ENCODE measurements at places on chromosomes 7 and 10. TPM values are rescaled to one million over a fixed set of nuclear protein-coding genes. Genes with fewer than 3 reads are reported as not detected.

DNA sequence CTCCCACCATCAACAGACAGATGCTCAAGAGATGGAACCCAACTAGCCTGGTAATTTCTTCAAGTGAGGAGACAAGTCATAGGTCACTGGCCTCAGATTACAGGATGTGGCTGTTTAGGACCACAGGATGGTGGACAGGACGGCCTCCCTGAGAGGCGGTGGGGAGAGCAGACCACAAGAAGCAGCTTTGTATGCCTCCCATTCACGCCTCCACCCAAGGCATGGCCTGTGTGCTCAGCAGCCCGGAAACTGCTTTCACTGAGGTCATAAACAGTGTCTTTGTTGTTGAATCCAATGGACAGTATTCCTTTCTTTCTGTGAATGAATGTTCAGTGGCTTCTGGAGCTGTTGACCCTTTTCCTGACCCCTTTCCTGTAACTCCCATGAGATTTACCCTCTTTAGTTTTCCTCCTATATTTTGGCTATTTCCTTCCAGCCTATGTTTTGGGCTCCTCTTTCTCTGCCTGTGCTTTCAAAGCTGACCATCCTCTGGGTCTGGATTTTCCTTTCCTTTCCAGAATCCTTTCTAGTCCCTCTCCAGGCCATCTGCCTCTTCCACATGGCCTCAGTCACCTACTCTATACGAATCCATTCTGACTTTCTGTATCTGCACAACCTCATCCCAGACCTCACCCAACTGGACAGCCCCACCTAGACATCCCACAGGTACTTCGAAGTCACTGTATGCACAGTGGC, 32.4 kb upstream of the INPP5F start:
- DNase-seq, result no peak

- DNase-seq, result no peak
These were observed 82.2 kb downstream of the NOD1 start for GRCh38 chr7:30396389-30396788.

DNA sequence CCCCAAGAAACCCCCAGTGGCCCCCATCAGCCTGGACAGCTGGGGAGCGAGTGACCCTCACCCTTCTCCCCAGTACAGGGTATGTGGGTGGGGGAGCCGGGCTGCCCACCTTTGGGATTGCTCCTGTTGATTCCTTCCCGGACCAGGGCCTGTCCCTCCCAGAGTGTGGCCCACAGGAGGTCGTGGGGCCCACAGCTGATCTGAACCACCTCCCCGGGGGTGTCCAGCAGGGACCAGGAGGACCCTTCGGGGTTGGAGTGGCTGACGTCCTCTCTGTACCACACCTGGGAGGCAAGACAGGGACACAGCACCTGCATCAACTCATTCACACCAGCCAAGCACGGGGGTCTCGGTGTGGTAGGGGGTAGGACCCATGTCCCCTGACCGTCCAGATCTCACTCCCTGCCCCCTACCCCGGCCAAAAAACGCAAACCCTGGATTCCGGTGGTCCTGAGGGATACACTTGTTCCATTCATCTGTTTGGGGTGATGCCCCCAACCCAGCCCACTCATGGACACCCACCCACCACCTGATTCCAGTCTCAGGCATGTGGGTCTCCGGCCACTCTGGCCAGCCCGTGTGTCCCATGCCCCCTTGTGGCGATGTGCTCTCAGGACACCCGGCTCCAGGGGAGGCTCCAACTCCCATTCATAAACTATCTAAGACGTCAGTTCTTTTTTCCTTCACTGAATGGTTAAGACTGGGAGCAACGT, 10.9 kb downstream of the TECPR1 start:
- no peak for DNase-seq

- DNase-seq, result no peak
These were observed 4.5 kb downstream of the EIF4H start for GRCh38 chr7:74178632-74179031.

- no peak for DNase-seq
These were observed 40.9 kb downstream of the SMURF1 start for GRCh38 chr7:99102809-99103690.

- DNase-seq, result no peak
These were observed 45.7 kb downstream of the FAM171A1 start for GRCh38 chr10:15325243-15325943.

DNA sequence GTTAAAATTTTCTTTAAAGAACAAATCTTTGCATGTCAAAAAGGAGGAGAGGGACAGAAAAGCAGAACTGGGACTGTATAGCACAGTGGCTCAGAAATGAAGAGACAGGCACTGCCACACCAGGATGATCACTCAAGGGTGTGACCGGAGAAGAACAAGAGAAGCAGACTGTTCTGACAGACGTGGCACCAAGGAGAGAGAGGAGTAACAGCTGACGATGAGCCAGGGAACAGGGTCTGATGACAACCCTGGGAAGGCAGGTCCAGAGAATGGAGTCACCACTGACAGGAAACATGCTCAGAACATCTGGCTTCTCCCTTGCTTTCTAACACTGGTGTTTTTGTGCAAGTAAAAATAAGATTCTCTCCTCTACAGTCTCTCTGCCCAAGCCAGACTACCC, 14.6 kb upstream of the VAX1 start:
- no peak for DNase-seq

DNA sequence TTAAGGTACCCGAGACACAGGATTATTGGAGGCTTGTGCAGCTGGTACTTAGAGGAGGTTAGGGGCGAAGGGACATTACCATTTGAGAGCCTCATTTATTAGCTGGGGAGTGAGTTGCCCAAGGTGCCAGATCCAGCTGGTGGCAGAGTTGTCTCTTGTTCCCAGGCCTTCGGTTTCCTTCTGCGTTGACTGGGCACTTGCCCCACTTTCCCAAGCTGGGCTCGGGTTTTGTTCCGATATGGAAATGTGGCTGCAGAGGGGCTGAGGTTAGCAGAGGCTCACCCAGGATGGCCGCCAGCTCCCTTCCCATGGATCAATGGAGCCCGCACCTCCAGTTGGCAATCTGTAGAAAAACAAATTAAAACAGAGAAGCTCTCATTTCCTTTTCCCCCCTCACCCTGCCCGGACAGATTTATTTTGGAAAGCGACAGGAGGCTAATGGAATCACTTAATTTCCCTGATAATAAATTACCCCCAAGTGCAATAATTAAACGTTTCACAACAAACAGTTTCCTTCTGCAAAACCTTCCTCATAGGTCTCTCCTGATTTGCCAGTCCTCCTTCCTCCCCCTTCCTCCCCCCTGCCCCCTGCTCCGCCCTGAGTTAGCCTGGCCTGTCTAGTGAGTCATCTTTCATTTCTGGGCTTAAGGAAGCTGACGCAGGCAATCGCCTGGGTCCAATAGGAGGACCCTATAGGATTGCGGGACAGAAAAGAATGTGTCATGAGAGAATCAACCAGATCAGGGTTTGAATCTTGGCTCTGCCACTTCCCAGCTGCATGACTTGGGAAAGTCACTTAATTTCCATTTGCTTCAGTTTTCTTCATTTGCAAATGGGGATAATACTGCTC, 51.7 kb downstream of the ADRA2A start:
- no peak for DNase-seq

DNA sequence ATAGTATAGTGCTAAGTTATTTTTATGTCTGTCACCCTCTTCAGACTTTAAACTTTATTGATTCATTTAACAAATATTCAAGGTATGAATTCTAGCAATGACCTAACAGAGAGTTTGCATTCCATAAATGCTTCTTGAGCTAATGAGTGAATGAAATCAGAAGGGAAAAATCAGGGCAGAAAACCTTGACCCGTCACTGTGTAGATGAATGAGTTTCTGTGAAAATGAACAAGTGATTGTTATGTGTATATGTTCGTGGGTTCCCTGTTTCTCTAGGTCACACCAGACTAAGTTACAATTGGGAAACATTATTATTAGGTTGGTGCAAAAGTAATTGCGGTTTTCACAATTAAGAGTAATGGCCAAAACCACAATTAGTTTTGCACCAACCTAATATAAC, 30.1 kb downstream of the APBB1IP start:
- DNase-seq, result no peak

GRCh38 chr7:139502226-139502625, 18.8 kb upstream of the KLRG2 start:
- no peak for DNase-seq

DNA sequence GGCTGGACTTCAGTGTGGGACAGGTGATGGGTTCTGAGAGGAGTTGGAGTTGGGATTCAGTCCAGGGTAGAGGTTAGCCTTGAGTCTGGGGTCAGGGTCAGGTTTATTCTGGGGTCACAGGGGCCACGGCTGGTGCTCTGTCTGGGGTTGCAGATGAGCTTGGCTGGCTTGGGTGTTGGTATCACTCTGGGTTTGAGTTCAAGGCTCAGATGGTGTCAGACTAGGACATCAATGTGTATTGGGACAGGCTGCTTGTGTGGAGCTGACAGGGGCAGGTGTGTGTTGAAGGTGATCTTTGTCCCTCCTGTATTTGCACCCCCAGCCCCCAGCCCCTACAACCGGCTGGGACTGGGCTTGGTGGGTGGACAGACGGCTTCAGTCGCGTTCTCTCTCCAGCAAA, 26.8 kb downstream of the TMEM270 start:
- DNase-seq, result no peak

DNA sequence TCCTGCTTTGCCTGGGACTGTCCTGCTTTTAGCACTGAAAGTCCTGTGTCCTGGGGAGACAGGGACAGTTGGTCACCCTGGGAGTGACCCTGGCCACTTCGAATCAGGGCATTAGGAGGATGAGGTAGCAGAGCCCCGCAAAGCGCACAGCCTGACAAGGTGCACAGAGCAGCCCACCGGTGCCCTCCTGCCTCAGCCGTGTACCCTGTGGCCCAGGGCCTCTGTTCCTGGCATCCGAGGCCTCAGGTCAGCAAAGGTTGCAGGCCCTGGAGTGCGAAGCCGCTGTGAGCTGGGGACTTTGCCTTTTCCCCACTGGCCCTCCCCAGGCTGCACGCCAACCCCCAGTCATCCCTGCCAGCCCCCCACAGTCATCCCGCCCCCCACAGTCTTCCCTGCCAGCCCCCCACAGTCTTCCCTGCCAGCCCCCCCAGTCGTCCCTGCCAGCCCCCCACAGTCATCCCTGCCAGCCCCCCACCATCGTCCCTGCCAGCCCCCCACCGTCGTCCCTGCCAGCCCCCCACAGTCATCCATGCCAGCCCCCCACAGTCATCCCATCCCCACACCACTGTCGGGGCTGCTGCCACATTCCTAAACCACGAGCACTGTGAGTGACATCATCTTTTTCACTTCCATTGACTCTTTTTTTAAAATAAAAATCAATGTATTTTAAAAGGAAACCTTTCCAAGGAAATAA, 91.8 kb downstream of the RGS10 start:
- DNase-seq, result no peak

- peak; percentile 51 for DNase-seq
These were observed 19.0 kb downstream of the FAM53B start for GRCh38 chr10:124725171-124725631.

DNA sequence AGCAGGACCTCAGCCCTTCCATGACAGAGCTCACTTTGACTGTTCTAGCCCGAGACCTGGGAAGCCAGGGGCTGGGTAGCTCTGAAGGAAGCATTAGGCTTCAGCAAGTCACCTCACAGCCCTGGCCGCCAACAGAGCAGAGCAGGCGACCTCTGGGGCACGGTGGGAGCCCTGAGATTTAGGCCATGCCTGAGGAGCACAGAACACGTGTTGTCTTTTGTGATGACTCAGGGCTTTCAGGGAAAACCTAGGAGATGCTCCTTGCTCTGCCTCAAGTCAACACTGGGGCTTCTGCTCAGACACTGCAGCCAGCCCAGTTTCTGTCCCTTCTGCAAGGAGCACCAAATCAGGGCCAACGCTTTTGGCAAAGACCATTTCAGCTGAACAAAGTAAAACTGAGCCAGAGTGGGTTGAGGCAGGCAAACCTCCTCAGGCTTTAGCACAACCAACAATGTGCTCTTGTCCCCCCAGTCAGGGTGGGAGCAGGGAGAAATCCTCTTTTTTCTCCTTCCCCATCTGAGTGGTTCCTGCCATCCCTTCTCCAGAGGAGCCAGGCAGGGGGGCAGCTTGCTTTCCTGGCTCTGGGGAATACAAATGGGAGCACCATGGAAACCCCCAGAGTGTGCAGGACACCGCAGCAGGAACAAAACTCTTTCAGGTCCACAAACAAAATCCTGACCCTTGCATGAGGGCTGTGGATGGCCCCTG, 14.4 kb downstream of the CAMK2G start:
- DNase-seq, result no peak

GRCh38 chr7:134186801-134187200, 59.7 kb downstream of the LRGUK start:
- no peak for DNase-seq

- DNase-seq, result no peak
These were observed 69.1 kb downstream of the PRKAG2 start for GRCh38 chr7:151807846-151808245.

DNA sequence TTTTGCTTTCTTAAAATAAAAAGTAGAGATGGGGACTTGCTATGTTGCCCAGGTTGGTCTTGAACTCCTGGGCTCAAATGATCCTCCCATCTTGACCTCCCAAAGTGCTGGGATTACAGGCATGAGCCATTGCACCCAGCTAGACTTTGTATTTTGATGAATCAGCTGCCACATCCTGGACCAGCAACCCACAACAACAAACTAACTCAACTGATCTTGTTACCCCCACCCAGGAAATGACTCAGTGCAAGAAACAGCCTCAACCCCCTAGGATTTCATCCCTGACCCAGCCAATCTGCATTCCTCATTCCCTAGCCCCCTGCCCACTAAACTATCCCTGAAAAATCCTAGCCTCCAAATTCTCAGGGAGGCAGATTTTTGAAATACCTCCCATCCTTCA, 123.8 kb downstream of the IPMK start:
- no peak for DNase-seq

Gene PTER
- total RNA-seq, result 14.0 TPM

Gene ZMYND11
- 106 TPM for total RNA-seq

Gene ZCWPW1
- 8.0 TPM for total RNA-seq

Gene PPP1R3C
- 10.9 TPM for total RNA-seq

Gene STK31
- 1.8 TPM for total RNA-seq

Gene TMEM140
- 29.4 TPM for total RNA-seq

Gene ZNF727
- total RNA-seq, result 6.8 TPM

Gene CPN1
- not detected for total RNA-seq

Gene POLL
- 37.1 TPM for total RNA-seq

Gene TSPAN33
- total RNA-seq, result 11.8 TPM

Gene PDGFA
- total RNA-seq, result 36.5 TPM

Gene ADAM12
- total RNA-seq, result 5.8 TPM

Gene OPN1SW
- total RNA-seq, result not detected

Gene ENKUR
- 0.09 TPM for total RNA-seq

Gene HHEX
- total RNA-seq, result 15.3 TPM

Gene CACNB2
- total RNA-seq, result 1.2 TPM

Gene FAM25G
- not detected for total RNA-seq

Gene CYP3A4
- total RNA-seq, result not detected

Gene COL26A1
- total RNA-seq, result 0.09 TPM

All from sciatic nerve (tissue), 2 donors.